ENCODE measurements at places on chromosomes 1 and 21.

DNA sequence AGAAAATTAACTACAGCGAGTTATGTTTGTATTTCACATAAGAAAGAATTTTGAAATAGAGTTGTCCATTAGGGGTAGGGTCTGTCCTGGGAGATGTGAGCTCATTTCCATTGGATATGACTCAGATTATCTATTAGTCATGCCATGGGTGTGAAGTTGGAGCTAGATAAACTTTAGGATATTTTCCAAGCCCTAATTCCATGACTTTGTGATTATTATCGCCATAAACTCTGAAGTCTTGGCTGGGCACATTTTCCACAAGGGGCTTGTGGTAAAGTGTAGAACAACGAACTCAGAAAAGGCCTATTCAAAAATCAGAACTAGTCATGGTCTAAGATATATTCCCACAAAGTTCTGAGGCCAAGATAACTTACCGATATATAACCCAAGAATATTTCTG is 396.6 kb downstream of the DPYD start:
- DNase-seq = no peak

DNA sequence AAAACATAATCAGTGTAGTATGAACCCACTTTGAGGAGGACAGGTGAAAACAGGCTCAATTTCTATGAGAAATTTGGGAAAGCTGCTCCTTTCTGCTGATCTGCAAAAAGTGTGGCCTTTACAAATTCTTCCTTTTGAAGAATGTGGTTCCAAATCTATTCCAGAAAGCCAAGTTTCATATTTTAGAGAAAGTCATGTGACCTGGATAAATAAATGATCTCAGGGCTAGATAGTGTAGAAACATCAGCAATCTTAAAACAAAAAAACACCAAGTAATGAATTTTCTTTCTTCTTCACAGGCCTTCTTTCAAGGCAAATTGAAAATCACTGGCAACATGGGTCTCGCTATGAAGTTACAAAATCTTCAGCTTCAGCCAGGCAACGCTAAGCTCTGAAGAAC is 11.7 kb upstream of the PODN start:
- no peak for DNase-seq

DNA sequence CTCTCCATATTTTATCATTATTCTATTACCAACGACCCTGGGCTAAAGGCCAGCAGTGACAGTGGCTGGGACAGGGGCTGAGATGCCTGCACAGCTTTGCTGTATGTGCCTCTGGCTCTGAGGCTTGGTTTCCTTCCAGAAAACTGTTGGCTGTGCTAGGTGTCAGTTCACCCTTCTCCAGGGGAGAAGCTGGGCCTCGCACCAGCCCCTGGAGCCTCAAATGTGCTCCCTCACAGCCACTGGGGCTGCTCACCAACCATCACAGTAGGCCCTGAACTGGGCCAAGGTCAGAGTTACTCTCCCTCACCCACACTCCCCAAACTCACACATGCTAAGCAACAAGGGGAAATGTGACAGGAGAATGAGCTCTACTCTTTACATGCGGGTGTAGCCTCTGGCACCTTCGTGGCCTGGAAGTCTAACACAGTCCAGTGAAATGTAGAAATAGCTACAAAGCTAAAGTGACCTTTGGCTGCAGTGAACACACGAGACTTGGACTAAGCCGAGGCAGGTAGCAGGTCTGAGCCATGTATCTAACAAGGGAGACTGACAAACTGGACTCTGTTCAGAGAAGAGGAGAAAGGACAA is 4.7 kb upstream of the CD160 start:
- no peak for DNase-seq

GRCh38 chr1:165738794-165739193 is 29.9 kb downstream of the TMCO1 start:
- DNase-seq = no peak

- no peak for DNase-seq
These were observed 11.6 kb upstream of the DSCAM start for GRCh38 chr21:40858517-40858916.

DNA sequence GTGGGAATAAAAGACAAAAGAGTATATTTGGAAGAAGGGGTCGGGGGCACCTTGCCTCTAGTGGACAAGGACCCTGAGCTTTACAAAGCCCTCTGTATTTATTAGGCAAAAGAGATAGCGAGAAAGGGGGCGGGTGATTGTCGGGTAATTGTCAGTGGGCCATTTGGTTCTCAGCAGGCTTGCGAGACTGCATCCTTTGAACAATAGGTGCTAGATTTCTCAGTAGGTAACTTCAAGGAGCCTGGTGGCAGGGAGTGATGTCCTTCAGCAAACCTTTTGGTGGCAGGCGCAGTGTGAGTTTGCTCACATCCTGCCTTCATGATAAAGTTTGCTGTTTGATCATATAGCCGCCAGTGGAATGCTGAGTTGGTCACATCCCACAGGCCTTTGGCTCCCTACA is 71.4 kb downstream of the AXDND1 start:
- DNase-seq = no peak

GRCh38 chr1:200528858-200529606 is 91.5 kb downstream of the KIF14 start:
- DNase-seq = no peak

DNA sequence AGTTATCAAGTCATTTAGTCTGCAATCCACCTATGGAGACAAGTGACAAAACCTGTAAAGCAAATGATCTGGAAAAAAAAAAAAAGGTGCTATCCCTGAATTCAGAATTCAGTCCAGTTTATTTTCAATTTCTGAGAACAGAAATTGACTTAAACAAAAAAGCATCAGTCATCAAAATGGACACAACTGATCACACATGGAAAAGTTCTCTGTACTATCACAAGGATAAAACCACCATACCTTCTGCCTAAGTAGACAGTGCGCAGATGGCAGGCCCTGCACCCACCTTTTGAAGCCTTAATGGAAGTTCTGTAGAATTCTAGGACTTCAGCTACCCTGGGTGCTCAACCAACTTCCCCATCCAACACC is 3.5 kb downstream of the PABPC4 start:
- DNase-seq = no peak

- peak; percentile 14 for DNase-seq
These were observed 46.5 kb downstream of the RAP1GAP start for GRCh38 chr1:21622466-21623315.

DNA sequence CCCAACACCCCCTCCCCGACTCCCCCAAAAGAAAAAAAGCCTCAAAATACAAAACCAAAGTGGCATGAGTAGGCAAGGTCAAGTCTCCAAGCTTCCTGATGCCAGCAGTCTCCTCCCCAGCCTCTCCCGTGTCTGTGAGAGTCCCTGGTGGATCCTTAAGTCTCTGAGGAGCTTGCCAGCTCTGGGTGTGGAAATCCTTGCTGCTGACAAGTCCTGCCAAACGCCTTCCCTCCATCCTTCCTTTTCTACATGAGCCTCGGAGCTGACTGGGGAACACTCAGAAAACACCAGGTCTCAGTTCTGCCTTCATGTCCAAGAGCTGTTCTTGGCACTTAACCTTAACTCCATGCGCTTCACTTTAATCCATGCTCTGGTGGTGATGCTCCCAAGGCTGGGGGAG is 3.7 kb upstream of the ETV3L start:
- no peak for DNase-seq

GRCh38 chr1:202316186-202316585 is 25.6 kb downstream of the UBE2T start:
- no peak for DNase-seq

DNA sequence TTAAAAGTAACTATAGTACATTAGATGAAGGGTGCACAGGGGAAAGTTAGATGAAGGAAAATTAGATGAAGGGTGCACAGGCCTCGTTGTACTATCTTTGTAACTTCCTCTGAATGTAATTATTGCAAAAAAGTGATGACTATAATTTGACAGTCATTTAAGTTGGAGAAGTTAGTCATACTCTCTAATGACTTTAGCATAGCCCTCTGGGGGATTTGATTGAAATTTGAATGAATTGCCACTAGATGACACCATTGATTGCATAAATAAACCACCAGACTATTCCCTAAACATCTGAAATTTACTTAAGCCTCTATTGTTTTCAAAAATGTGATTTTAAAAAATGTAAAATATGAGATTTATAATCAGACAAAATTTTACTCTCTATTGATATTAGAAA is 102.6 kb downstream of the TPR start:
- peak; percentile 3 for DNase-seq

- DNase-seq = no peak
These were observed 766.1 kb downstream of the LTN1 start for GRCh38 chr21:28226563-28226962.

DNA sequence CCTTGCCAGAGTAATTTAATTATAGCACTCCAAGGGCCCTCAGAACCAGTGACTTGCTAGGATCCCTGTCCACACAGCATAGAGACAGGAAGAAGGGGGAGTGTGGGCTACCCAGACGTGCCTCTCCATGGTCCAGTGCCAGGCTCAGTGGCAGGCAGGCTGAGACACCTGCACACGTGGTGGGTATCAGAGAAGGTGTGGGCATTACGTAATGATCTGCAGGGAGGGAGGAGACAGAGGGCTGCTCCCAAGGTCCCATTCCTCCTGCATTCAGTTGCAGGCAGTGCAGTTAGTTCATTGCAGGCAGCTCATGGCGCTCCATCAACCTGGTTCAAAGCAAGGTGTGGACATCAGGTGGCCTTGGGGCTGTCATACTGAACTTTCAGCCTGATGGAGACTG is 49.9 kb downstream of the C8B start:
- DNase-seq = no peak

All from EH (cell line).